ENCODE measurements at places on chromosomes 11 and 22. TPM values are rescaled to one million over a fixed set of nuclear protein-coding genes. Genes with fewer than 3 reads are reported as not detected.

DNA sequence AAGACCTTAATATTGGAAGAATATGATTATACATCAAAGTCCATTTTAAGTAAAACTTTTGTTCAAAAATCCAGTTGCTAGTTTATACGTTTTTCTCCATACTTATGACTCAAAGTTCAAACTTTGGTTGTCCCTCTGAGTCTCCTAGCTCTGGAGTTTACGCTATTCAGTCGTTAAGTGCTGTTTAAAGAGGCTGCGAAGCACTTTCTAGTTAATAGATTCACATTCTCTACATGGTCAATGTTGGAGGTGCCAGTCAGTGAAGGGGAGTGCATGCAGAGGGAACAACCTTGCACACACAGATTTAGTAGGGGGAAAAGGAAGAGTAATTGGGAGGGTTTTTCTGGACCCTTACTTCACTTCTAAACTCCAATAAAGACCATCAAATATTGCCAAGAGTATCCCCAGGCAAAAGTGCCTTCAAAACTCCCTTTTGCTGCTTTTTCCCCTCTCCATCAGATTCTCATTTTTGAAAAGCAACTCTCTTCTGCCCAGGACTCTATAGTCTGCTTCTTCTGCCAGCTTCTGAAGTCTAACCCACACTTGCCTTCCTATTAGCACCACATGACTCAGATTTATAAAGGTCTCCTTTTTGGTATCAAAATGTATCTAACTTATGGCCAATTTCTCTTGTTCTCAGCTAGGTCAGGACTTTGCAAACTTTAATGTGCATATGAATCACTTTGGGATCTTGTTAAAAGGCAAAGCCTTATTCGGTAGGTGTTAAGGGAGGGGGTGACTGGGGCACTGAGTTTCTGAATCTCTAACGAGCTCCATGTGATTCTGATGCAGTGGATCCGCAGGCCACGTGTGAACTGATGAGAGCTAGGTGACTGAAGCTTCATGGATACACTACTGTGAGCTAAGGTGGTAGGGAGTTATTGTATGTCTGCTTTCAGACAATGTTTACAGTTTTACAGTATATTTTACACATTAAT lies 96.2 kb upstream of the MTMR2 start:
- DNase-seq, result no peak
- H3K27ac ChIP-seq, result no peak overlapping the region
- peaks cover 4% of the 10 kb centered on the region for H3K36me3 ChIP-seq

MUC6 gene
- not detected for total RNA-seq

DNA sequence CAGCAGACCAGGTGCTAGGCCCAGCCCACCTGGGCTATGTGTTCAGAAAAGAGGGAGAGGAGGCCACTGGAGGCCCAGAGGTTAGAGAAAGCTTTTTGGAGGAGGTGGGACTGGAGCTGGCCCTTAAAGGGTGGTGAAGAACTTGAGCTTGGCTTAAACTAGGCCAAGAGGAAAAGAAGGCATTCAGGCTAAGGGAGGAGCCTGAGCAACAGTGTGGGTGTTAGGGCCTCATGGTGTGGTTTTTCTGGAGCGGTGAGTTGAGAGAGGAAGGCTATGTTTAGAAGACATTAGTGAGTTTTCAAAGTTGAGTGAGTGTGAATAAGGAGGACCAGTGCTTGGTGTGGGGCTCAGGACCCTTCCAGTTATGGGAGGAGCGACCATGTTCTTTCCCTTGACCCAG lies 6.2 kb downstream of the TAF6L start:
- no peak for DNase-seq
- no peak overlapping the region for H3K27ac ChIP-seq
- no peaks in the 10 kb centered on the region for H3K27me3 ChIP-seq
- H3K4me1 ChIP-seq, result no peaks in the 10 kb centered on the region
- H3K4me3 ChIP-seq, result no peak overlapping the region

RCOR2 gene
- total RNA-seq, result 1.4 TPM

DNA sequence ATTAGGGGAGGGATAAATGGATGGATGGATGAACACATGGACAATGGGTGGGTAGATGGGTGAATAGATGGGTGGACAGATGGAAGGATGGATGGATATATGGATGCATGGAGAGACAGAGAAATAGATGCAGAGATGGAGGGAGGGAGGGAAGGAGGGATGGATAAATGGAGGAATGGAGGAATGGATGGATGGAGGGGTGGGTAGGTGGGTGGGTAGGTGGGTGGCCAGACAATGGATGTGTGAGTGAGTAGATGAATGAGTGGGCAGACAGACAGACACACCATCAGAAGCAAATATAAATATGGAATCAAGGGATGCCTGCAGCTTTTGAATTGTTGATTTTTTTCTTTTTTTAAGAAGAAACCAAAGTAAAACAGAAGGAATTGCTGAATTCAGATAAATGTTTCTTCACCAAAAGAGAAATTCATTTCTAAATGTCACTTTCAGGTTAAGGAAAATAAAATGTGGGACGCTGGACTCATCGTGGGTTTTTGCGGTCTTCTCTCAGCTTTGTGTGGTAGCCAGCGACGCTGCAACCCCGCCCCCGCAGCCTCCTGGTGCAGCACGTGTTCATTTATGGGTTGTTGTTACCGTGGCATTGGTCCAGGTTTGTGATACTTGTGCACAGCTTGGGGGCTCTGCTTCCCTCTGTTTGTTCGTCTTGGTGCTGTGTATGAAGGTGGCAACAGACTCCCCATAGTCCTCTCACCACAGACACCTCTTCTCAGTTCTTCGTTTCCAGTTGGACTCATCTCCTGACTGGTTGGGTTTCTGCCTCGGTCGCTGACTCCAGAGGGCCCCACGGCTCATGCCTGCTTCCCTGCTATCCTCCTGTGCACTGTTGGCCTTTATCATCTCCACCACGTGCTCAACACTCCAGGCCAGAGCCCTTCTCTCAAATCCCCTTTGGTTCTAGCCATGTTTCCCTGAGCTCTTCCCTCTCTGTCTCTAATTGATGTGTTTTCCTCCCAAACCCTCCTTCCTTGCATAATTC lies 76.4 kb downstream of the CDKN1C start:
- H3K27ac ChIP-seq, result no peak overlapping the region
- DNase-seq, result no peak
- no peaks in the 10 kb centered on the region for H3K27me3 ChIP-seq
- no peak overlapping the region for H3K4me3 ChIP-seq

Data from lung (tissue), 17 donors.